ENCODE measurements at places on chromosomes 16 and 17. TPM values are rescaled to one million over a fixed set of nuclear protein-coding genes. Genes with fewer than 3 reads are reported as not detected.

DNA sequence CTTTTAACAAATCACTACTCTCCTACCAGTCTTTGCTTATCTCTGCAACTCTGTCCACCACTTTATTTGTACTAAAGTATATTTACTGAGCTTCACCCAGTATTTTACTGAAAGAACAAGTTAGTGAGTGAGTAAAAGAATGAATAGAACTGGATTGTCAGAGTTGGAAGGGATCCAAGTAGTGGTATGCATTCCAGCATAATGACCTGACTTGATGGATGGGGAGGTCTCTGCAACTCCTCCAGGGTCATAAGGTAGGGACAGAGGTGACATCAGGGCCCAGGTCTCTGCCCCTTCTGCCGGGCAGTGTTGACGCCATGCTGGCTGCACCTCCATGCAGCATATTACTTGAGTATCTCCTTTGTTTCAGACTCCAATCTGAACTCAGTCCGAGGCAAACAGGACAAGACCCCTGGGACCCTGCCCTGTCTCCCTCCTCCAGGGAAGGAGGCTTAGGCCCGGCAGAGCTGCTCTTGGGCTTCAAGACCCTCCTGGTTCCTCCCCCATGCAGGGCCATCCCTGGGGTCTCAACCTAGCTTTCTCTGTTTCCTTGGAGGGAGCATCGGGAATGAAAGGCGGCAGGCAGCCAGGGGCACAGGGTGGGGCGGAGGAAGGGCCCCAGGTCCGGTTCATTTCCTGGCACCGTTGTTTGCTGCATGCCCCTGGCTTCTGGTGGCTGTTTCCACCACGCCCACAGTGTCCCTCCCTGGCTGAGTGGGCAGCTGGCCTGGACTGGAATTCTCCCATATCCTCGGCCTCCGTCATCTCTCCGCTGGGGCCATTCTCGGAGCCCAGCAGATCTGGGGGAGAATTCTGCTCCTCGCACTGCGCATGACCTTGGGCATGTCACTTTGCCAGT is 12.4 kb upstream of the ITGA3 start:
- peak; percentile 80 for DNase-seq

CORO1A gene
- total RNA-seq = 2.3 TPM

GRCh38 chr17:58534901-58535421 is 20.5 kb upstream of the MTMR4 start:
- no peak for DNase-seq

DNA sequence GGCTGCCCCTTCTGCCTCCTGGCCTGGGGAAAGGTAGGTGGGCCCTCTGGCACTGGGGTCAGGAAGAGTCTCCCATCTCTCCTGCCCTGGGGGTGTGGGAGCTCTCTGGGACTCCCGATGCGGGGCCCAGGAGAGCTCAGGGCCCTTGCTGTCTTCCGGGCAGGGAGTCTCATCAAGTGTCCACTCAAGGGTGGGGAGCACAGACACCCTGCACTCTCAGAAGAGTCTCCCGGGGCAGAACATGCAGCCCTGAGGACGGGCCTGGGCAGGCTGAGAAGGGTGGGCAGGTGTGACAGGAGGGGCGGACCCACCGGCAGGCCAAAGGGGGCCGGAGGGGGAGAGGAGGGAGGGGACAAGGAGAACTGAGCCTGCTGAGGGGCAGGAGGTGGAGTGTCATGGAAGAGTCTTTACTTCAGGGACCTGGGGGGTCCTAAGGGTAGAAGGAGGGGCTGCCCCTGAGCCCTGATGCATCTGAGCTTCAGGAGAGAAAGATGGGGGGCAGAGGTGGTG is 8.4 kb upstream of the PKMYT1 start:
- no peak for DNase-seq

SLC35G6 gene
- not detected for total RNA-seq

KIFC3 gene
- 89.2 TPM for total RNA-seq

- no peak for DNase-seq
Observed at GRCh38 chr16:11980136-11980844, 3.8 kb downstream of the SNX29 start.

LONP2 gene
- 27.9 TPM for total RNA-seq

TP53TG3 gene
- not detected for total RNA-seq

GRCh38 chr17:45338023-45338781 is 21.4 kb upstream of the MAP3K14 start:
- no peak for DNase-seq

DNA sequence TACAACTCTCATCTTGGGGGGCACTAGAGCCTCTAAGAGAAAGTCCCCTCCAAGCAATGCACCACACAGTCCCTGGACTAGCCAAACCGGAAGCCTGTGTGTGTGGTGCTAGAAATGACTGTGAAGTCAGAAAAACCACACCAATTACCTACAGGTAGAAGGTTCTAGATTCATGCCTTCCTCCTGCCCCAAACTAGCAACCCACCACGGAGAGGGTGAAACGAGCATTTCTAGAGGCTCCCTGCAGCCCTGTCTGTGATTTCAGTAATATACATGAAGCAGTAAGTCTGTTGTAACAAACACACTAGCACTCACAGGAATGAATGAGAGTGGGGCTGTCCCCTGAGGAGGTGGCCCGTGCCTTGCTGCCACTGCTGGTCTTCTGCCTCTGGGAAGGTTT is 13.6 kb downstream of the ZFHX3 start:
- no peak for DNase-seq

DNA sequence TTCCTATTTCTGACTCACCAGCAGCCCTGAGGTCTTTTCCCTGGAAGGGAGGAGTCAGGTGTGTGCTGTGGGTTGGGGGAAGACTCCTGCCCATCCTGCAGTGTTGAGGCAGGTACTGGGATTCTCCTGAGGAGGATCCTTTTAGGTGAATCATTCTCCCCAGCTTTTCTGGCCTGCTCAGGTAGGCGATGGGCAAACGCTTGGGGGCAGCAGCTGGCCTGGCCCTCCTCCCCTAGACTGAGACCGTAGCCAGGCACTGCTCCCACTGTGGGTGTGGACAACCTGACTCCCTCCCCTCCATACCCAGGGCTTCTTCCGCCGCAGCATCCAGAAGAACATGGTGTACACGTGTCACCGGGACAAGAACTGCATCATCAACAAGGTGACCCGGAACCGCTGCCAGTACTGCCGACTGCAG is 15.1 kb downstream of the GJD3 start:
- no peak for DNase-seq

GRCh38 chr17:32956240-32956970 is 28.5 kb downstream of the TMEM98 start:
- DNase-seq = no peak

DNA sequence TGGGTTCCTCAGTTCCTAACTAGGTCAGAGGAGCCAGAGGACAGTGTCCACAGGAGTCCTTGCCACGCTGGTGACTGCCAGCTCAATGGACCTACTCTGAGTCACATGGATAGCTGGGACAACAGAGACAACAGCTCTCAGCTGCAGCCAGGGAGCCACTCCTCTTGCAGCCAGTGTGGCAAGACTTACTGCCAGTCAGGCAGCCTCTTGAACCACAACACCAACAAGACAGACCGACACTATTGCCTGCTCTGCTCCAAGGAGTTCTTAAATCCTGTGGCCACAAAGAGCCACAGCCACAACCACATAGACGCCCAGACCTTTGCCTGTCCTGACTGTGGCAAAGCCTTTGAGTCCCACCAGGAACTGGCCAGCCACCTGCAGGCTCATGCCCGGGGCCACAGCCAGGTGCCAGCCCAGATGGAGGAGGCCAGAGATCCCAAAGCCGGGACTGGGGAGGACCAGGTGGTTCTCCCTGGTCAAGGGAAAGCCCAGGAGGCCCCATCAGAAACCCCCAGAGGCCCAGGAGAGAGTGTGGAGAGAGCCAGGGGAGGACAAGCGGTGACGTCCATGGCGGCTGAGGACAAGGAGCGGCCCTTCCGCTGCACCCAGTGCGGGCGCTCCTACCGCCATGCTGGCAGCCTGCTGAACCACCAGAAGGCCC is 6.7 kb downstream of the ZNF646 start:
- no peak for DNase-seq

GRCh38 chr17:7887038-7887481 is 1.5 kb upstream of the CHD3 start:
- no peak for DNase-seq

TANC2 gene
- total RNA-seq = 5.1 TPM

- peak; percentile 28 for DNase-seq
Observed at GRCh38 chr16:23015580-23015979, 133.7 kb downstream of the USP31 start.

- DNase-seq = no peak
Observed at GRCh38 chr16:27243725-27244362, 24.7 kb downstream of the NSMCE1 start.

CSF3 gene
- not detected for total RNA-seq

GABARAPL2 gene
- 16.3 TPM for total RNA-seq

GRCh38 chr17:48961516-48962233 is 6.7 kb downstream of the GIP start:
- peak; percentile 74 for DNase-seq

GRCh38 chr16:49811644-49812334 is 44.1 kb downstream of the ZNF423 start:
- no peak for DNase-seq

- DNase-seq = no peak
Observed at GRCh38 chr17:74527081-74527480, 4.2 kb downstream of the CD300LB start.

ZFP90 gene
- total RNA-seq = 22.6 TPM

DNA sequence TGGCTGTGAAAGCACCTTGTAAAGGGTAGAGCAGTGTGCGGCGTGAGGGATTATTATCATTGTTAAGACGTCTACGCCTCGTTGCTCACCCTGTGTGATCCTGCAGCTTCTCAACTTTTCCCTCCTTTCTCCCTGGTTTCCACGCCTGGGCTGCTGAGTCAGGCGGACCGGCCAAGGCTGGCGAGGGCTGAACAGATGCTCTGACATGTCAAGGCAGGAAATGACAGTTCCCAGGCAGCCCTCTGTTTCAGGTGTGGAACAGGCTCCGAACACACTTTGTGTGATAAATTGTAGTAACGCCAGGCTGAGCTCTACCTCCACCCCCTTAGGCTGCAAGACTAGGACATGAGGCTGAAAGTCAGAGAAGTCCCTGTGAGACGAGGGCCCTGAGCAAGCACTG is 46.0 kb upstream of the TBX2 start:
- no peak for DNase-seq

- no peak for DNase-seq
Observed at GRCh38 chr17:45225964-45226530, 4.4 kb downstream of the FMNL1 start.

GRCh38 chr17:43418441-43419374 is 19.9 kb downstream of the ARL4D start:
- DNase-seq = peak; percentile 82

- DNase-seq = peak; percentile 16
Observed at GRCh38 chr16:15415511-15415985, 18.8 kb upstream of the BMERB1 start.

WIPF2 gene
- total RNA-seq = 7.7 TPM

DNA sequence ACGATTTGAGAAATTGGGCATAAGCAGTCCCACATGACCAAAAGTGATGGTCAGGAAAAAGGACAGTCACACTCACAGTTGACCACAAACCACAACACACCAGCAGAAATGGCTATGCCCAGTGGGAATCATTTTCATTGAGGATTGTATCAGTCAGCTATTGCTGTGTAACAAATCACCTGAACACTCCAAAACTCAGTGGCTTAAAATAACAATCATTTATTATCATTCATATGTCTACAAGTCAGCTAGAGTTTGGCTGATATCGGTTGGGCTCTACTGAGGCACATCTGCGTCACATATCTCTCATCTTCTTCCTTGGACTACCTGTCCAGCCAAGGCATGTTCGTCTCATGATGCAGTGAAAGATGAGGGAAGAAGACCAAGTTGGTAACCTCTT is 93.3 kb downstream of the CMC2 start:
- DNase-seq = no peak

FOXL1 gene
- 5.0 TPM for total RNA-seq

- peak; percentile 69 for DNase-seq
Observed at GRCh38 chr17:76868176-76868668, at the start of gene MGAT5B. Gene MGAT5B, plus strand, starts transcription at chr17:76868404. Its CDS starts 626 bp downstream, at chr17:76869030.

- peak; percentile 49 for DNase-seq
Observed at GRCh38 chr17:5675625-5676421, 91.5 kb upstream of the NLRP1 start.

GRCh38 chr17:30415491-30415890 is 36.8 kb downstream of the CPD start:
- DNase-seq = no peak

C16orf74 gene
- 27.2 TPM for total RNA-seq

ABCA6 gene
- not detected for total RNA-seq

GRCh38 chr16:81938326-81939163 is 72.7 kb downstream of the SDR42E1 start:
- no peak for DNase-seq

ADAD2 gene
- total RNA-seq = not detected

SDR42E1 gene
- total RNA-seq = not detected

PLCG2 gene
- 3.9 TPM for total RNA-seq

KRT23 gene
- total RNA-seq = not detected

- DNase-seq = no peak
Observed at GRCh38 chr16:89710709-89711564, 9.4 kb upstream of the SPATA2L start.

GRCh38 chr17:45127548-45128300 is 4.6 kb downstream of the PLCD3 start:
- peak; percentile 75 for DNase-seq

DNA sequence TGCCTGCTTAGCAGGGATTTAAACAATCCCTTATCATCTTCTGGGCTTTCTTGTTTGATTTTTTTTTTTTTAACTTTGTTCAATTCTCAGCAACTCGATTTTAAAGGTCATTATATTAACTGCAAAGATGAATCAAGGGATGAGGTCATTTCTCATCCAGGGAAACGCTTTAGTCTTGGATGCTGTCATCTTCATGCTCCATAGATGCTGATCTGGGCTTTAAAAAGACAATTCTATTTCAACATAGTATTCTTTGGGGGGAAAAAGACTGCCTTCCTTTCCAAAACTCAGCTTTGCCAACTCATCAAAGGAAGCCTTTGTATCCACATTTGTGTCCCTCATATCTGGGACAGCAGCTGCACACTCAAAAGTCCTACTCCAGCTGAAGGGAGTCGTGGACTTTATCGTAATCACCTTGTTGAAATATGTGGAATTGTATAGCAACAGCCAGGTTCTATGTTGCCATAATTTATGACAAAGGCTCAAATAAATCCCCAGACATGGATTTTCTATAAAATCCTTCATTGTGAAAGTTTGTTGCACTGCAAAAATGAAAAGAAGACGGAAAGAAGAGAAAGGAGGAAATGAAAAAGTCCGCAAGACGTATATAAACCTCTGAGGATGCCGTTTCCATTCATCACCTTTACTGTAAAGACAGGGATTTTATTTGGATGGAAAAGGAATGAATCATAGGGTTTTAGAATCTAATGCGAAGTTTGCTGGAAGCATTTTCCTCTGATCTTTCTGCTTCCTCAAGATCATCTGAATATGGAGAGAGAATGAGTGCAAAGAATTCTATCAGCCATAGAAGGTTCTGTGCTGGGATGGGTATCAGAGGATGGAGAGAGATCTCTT is 48.6 kb upstream of the XYLT1 start:
- no peak for DNase-seq

CSH1 gene
- total RNA-seq = not detected

DNA sequence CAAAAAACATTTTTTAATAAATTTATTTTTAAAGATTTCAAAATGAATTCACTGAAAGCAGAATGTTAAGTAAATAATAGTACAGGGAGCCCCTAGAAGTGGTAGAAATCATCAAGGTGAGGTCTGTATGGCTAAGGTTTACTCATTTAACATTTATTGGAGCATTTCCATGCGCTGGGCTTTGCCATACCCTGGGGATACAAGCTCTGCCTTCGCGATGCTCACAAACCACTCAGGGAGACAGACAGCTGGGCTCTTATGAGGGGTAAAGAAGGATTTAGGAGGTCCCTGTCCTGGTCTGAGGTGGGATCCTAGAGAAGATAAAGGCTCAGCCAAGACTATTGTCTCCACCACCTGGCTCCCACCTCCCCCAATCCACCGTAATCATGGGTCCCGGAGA is 11.3 kb upstream of the LPCAT2 start:
- DNase-seq = no peak

Measured in Caki2 (cell line).